ENCODE measurements at places on chromosomes 2 and 18.
A peak's percentile ranks its signal among the peaks of the same experiment; 100 is the strongest.

- no peak for DNase-seq
These were observed 30.9 kb downstream of the ANTXR1 start for GRCh38 chr2:69043736-69044400.

DNA sequence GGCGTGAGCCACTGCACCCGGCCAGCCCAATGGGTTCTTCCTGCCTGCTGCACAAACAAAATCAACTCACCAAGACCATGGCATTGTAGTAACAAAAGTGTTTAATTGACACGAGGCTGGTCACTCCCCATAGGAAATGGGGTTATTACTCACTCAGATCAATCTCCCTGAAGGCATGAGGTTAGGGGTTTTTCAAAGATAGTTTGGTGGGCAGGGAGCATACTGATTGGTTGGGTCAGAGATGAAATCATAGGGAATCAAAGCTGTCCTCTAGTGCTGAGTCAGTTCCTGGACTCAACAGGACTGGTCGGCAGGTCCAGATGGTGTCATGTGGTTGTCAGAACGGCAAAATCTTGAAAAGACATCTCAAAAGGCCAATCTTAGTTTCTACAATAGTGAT is 122.1 kb downstream of the TMEM17 start:
- no peak for DNase-seq

DNA sequence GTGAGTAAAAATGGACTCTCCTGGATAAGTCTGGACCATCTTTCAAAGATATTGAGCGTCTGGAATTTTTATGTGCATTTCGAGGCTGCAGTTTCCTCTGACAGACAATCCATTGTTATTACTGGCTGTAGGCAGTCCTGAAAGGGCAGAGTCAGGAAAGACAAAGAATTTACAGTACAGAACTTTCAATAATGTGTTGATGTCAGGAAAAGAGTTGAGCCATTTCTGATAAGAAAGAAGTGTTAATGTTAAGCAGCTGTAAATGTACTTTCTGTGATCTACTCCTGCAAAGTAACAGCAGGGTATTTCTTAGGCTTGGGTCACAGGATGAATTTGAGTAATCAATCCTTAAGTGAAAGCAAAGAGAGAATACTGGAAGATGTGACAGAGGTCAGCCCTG is 29.8 kb downstream of the TSPYL6 start:
- no peak for DNase-seq

DNA sequence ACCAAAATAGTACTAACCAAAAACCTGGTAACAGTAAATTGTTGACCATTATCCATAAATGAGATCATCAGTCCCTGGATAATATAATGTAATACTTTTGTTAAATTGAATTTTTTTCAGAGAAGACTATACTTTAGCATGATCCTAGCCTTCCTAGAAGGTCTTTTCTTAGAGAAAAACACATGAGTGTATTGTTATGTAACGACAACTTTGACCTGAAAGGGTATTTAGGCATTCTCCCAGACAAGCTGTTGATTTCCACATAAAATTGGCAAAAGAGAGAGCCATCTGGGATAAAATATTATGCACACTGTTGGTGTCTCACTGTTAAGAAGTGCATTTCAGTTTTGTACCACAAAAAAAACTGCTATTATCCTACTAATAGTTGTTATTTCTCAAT is 120.0 kb upstream of the MAPRE2 start:
- no peak for DNase-seq

DNA sequence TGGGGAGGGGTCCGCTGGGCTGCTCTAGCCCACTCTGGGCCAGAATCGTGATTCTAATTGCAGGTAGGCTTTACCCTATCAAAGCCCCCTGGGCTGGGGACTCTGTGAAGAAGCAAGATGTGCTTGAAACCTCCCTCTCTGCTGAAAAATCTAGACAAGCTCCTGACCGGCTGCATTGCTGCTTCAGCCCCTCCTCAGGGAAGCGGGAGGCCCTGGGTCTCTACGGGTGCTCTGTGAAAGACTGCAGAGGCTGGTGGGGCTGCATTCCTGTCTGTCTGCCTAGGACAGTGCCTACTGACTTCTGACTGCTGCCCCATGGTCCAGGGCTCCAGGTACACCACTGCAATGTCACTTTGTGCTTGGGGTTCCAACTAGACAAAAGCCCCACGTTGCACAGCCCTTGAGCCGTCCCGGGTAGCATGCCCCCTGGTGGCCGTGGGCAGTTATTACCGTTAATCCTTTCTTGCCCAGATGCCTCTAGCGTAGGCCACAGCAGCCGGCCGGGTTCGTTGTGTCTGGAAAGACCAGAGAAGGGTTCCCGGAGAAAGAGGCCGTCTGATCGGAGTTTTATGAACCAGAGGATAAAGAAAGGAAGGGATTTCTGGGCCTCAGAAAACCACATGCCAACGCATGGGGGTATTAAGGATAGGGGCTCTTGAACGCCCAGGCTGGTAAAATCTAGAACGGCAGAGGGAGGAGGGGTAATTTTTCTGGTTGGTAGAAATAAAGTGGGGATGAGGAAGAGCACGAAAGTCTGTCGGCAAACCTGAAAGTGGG is 15.9 kb upstream of the C1QL2 start:
- peak; percentile 80 for DNase-seq

DNA sequence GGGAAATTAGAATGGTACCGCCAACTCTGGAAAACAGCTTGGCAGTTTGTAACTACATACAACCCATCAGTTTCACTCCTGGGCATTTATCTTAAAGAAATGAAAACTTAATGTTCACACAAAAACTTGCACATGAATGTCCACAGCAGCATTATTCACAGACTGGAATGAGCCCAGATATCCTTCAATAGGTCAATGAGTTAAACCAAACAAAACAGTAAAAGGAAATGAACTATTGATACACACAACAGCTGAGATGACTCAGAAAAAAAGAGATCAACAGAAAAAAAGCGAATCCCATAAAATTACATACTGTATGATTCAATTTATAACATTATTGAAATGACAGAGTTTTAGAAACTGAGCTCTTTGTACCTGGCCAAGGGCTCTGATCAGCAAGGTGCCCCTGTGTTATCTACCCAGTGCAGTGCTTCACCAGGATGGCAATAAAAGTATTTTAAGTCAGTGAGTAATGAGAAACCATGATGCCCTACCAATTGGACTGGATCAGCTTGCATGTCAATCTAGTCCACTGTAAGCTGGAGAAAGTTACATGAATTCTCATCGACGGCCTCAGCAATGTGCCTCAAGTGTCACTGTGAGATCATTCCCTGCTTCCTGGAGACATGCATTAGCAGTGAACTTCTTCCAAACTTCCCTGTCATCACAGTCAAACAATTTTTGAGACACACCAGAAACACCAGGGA is 21.9 kb downstream of the TMEM237 start:
- no peak for DNase-seq

- DNase-seq: peak; percentile 35
These were observed at the start of gene TFCP2L1 for GRCh38 chr2:121284463-121285449. Gene TFCP2L1, minus strand, starts transcription at chr2:121285202. Its CDS starts 93 bp downstream, at chr2:121285109.

Measured in endothelial cell (in vitro differentiated cells).